ENCODE measurements at places on chromosomes 7 and 10. TPM values are rescaled to one million over a fixed set of nuclear protein-coding genes. Genes with fewer than 3 reads are reported as not detected.

- H3K27ac ChIP-seq, result no peak overlapping the region
- H3K36me3 ChIP-seq, result no peaks in the 10 kb centered on the region
- no peaks in the 10 kb centered on the region for H3K4me1 ChIP-seq
- DNase-seq, result no peak
Measured at GRCh38 chr7:131869169-131869844, 312.9 kb upstream of the PODXL start.

Gene SCART1
- total RNA-seq, result 0.13 TPM

GRCh38 chr7:37150180-37150579, 298.5 kb downstream of the ELMO1 start:
- DNase-seq, result no peak
- peaks cover 16% of the 10 kb centered on the region for H3K4me1 ChIP-seq
- no peak overlapping the region for H3K27ac ChIP-seq
- H3K36me3 ChIP-seq, result peaks cover 4% of the 10 kb centered on the region
- H3K27me3 ChIP-seq, result no peaks in the 10 kb centered on the region

DNA sequence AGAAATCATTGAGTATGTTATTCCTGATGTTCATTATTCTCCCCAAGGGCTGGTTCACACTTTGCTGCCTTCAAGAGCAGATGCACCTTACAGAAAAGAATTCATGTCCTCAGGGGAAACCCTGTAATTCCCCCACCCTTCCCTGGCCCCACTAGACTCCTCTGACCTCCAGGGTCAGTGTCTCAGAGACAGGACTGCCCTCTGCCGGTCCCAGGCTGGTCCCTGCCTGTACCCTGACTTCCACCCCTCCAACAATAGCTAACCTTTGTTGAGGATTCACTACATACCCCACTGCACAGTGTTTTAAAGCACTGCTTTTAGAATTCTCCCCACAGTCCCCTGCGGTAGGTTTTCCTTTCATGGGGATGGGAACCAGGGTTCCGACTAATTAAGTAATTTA, 4.4 kb upstream of the SEPHS1 start:
- no peak overlapping the region for H3K27ac ChIP-seq
- H3K4me1 ChIP-seq, result 0 out of 2 replicates have a peak, but pooled peaks cover 3% of the 10 kb centered on the region
- no peaks in the 10 kb centered on the region for H3K36me3 ChIP-seq
- H3K27me3 ChIP-seq, result no peaks in the 10 kb centered on the region

Gene LBX1
- total RNA-seq, result 13.7 TPM

Gene NPC1L1
- total RNA-seq, result not detected

Gene MBL2
- not detected for total RNA-seq
